NCI-H1105 (cell line): ENCODE measurements at places on chromosomes 7 and 10.

DNA sequence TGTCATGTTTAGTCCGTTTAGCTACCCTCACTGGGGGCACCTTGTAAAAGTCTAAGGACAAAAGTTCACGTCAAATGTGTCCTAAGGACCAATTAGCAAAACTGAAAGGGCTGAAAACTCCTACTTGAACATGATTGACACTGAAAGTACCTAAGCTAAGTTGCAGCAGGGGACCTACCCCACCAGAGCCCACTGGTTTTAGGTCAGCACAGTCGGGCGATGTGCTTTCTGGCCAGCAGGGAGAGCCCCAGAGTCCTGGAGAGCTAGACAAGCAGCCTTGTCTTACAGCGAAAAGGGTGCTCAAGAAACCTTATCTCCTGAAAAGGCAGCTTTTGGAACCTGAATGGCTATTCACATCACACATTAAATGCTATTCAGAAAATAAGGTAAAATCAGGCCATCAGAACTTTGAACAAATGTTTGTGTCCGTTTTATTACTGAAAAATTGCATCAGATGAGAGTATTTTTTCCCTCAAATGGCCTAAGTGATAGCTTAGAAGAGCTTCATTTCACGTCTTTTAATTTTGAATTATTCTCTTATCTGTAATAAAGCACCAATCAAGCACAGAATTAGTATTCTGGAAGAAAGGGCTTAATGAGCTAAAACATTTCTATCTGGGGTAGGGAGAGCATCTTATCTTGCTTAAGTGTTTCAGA, 52.2 kb upstream of the MKI67 start:
- DNase-seq = no peak

DNA sequence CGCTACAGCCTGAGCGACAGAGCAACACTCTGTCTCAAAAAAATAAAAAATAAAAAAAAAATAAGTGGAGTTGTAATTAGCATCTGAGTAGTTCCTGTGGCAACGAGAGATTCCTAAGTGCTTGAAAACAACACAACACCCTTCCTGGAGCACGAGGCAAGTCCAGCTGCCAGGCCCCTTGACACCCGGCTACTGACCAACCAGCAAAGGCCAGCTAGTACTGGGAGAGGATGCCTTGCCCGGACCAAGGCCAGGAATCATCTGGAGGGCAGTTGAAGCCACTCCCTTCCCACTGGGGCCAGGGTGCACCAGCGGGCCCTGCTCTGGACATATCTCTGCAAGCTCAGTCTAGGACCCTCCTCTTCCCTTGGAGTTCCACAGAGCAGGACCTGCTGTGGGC, 536 bp downstream of the C10orf105 start:
- DNase-seq = no peak

DNA sequence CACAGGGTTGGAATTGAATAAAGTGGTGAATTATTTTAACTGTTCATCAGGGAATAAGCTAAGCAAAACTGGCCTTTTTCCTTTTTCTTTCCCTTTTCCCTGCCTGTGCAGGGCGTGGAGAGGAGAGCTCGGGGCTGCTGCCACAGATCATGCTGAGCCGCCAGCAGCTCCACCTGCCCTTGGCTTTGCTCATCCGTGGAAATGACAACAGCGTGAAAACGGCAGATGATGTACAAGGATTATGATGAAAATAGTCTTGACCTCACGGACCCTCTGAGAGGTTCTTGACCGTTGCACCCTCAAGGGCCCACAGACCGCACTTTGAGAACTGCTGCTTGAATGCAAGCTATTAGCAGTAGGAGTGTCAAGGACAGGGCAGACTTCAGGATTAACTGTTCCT, 10.6 kb downstream of the PPP2R2D start:
- no peak for DNase-seq

DNA sequence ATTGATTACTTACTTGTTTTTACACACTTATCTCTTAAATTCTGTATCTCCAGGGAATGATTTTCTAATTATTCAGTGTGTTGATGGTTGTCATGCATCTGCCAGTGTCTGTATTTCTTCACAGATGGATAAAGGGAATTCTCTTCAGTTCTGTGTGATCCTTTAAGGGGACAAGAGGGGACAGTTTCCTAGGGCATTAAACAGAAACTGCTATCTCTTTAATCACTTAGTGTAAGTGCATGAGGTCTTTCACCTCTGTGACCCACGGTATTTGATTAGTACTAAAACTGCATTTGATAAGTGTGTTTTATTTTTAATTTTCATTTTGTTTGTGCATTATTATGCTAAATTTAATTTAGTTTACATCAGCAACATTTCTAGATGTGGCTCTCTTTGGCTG, 26.6 kb upstream of the SEMA3D start:
- DNase-seq = no peak

DNA sequence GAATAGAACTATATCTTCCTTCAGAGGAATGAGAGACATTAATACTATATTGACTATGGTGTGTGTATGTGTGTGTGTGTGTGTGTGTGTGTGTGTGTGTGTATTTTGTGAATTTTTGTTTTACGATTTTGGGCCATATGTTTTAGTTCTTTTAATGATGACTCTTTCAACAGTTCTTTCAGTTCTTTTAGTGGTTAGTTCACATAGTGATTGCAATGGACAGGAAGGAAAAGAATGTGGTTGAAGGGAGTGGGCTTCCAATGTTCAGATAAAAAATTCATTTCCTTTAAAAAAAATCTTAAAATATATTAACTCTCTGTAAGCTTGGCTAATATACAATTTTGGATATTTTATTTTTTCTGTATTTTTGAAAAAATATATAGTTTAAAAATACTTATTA, 315.7 kb upstream of the DGKB start:
- DNase-seq = no peak

DNA sequence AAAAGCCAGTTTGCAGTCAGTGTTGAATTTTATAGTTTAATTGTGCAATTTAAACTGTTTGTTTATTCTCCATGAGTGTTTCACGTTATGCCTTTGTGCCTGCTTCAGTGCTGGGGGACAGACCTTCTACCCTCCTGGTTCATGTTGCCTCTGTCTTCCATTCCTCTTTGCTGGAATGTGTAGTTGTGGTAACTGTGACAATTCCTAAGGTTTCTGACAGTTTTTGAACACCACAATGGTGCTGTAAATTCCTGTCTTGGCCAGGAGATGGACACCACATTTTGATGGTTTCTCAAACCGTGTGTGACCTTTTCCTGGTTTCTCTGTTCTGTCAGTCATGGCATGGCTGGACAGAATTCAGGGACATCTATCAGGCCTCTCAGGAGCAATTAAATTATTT, 201.7 kb downstream of the BICC1 start:
- no peak for DNase-seq

GRCh38 chr10:109886037-109886780, 37.1 kb downstream of the XPNPEP1 start:
- DNase-seq = no peak
